Anterior cingulate cortex (tissue), 58 donors: ENCODE measurements at places on chromosomes 12 and 14.

GRCh38 chr12:132275110-132275531 lies 54.3 kb downstream of the GALNT9 start:
- DNase-seq, result no peak

DNA sequence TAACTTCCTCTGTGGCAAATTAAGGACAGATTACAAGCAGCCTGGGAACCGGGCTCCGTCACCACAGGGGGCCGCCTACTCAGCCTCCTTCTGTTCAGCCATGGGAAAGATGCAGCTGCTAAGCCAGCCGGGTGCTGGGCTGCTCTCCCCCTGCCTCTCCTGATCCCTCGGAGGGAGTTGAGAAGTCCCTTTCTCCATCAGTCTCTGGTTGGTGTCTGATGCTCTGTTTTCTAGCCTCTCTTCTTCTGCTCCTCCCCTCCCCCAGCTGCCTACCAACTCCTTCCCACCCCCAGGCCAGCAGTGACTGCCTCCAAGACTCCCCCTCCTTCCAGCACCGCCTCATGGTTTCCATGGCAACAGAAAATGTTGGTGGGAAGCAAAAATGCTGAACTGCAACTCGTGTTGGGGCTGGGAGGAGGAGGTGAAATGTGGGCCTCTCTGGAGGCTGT lies 486.7 kb downstream of the APAF1 start:
- DNase-seq, result peak; percentile 52

- peak; percentile 36 for DNase-seq
Observed at GRCh38 chr12:26940516-26941214, 2.4 kb downstream of the FGFR1OP2 start.

- no peak for DNase-seq
Observed at GRCh38 chr14:37343307-37344094, 145.8 kb downstream of the MIPOL1 start.

DNA sequence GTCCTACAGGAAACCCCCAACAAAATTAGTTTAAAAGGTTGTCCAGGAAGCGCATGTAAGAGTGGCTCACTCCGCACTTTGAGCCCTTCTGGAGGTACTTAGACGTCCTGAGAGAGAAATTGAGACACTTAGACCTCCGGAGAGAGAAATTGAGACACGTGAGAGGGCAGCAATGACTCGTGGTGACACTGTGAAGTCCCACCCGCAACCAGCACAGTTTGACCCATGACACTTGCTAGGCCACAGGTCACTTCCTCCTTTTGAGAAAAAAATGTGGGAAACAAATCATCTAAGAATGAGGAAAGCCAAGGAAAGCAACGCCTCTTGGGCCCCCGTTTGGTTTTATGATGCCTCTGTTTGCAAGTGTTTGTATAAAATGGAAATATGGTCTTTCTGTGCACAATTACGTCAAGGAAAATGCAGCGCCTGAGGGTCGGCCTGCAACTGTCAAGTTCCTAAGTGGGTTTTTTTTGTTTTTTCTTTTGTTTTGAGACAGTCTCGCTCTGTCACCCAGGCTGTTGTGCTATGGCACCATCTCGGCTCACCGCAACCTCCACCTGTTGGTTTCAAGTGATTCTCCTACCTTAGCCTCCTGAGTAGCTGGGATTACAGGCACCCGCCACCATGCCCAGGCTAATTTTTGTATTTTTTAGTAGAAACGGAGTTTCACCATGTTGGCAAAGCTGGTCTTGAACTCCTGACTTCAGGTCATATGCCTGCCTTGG lies 13.6 kb upstream of the CDCA4 start:
- no peak for DNase-seq

- DNase-seq, result no peak
Observed at GRCh38 chr12:79421236-79421740, 269.5 kb downstream of the PAWR start.

DNA sequence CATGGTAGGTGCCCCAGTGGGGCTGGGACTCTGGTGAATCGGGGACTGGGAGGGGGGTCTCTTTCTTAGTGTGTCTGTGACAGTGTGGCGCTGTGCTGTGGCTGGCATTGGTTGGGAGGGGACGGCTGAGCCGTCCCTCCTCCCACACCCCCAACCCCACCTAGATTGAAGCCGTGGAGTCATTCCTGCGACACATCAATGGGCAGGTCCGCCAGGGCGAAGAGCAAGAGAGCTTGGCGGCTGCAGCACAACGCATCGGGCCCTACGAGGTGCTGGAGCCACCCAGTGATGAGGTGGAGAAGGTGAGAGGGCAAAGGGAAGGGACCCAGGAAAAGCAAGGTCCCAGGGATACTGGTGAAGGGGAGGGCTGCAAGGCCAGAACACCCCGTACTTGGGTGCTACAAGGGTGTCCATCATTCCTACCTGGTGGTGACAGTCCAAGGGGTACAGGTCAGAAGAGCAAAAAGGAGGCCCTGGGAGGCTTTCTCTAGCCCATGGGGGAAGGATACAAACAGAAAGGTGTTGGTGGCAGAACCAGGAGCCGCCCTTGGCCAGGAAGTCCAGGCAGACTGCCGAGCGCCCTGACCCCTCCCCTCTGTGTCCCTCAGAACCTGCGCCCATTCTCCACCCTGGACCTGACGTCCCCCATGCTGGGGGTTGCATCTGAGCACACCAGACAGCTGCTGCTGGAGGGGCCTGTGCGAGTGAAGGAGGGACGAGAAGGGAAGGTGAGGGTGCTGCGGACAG lies 7.4 kb downstream of the PLEKHG6 start:
- no peak for DNase-seq

DNA sequence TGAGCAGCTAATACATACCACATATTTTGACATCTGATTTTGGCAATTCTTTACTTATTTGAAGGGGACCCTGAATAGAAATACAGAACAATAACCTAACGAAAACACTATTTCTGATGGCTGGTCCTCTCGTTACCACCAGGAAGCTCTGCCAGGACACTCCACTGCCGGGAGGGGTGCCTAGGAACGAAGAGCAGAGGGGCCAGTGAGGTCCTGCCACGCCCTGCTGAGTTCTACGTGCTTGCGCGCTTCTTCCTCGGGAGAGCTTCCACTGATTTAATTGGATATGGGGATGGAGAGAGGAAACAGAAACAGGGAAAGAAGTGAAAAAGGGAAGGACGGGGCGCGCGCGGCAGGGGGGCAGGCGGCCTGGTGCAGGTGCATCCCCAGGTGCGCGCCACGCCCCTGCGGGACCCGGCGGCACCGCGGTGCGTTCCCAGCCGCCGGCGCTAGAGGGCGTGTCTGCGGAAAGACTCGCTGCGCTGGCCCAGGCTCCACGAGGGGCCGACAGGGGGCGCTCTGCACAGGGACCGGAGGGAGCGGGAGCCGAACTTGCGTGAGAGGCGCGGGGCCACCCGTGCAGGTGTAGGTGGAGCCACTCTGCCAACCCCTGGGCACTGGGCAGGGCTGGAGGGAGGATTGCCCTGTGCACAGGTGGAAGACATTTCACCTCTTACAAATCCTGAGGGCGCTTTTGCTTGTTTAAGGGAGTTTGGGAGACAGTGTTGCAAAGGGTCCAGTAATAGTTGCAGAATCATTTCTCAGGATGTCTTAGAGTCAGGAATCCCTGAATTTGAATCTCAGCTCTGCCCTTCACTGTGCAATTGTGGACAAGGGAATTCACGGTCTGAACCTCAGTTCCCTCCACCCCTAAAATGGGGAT lies 986.3 kb upstream of the TMEM132C start:
- DNase-seq, result no peak

DNA sequence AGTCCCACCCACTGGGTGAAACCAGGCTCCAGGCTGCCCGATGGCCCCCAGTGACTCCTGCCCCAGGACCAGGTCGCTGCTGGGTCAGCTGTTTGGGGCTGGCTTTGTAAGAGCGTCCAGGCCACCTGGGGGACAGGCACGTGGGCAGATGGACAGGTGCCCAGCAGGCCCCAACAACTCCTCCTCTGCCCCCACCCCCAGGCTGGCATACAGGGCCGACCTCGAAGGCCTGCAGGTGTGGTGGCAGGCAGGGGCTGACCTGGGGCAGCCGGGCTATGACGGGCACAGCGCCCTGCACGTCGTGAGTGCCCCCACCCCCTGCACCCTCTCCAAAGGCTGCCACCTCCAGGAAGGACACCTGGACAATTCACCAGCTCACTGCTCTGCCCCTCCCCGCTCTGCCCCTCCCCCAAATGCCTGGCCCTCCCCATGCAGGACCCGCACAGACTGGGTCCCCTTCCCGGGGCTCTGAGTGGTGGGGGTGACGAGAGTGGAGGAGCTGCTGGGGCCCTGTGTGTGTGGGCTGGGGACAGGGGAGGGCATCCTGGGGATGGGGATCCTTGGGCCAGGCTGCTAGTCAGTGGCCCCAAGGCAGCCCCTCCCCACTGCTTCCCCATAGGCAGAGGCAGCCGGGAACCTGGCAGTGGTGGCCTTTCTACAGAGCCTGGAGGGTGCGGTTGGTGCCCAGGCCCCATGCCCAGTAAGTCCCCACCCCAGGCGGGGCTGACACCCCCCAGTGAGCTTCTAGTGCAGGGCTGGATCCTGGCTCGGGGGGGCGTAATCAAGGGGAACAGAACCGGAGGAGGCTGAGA lies 26.0 kb downstream of the ASPG start:
- DNase-seq, result no peak

DNA sequence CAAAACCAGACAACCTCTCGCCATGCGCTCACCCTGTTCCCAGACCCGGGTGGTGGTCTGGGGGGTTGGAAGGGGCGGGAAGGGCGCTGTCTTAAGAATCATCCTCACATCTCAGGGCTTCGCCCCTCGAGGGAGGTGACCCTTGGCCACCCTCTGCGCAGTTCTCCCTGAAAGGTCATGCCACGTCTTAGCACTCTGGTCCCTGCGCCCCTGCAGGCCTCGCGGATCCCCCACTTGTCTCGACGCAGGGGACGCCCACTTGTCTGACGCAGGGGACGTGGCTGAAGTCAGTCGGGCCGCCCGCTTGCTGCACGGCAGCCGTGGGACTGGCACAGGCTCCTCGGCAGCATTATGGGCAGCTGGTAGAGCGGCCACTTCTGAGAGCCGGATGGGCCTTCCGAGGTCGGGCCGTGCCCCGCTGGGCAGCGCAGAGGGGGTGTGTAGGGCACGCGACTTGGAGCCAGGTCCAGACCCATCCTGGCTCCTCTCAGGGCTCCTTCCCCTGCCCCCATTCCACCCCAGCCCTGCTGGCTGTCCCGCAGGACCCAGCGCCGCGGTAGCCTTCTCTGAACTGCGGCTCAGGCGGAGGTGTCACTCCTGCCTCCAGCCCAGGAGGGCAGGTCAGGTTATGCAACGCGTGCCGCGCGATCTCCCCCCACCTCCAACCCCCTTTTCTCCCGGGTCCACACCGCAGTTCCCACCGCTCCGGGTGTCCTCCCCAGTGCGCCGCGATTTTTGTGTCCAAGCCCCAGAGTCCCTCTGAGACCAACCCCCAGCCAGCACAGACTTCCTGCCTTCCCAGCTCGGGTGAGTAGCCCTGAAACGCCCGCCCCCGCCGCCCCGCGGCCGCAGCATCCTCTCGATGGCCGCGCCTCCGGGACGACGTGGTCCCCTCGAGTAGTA lies 40.9 kb upstream of the CAPRIN2 start:
- no peak for DNase-seq

GRCh38 chr14:66115740-66116502 lies 370.2 kb upstream of the CCDC196 start:
- no peak for DNase-seq

DNA sequence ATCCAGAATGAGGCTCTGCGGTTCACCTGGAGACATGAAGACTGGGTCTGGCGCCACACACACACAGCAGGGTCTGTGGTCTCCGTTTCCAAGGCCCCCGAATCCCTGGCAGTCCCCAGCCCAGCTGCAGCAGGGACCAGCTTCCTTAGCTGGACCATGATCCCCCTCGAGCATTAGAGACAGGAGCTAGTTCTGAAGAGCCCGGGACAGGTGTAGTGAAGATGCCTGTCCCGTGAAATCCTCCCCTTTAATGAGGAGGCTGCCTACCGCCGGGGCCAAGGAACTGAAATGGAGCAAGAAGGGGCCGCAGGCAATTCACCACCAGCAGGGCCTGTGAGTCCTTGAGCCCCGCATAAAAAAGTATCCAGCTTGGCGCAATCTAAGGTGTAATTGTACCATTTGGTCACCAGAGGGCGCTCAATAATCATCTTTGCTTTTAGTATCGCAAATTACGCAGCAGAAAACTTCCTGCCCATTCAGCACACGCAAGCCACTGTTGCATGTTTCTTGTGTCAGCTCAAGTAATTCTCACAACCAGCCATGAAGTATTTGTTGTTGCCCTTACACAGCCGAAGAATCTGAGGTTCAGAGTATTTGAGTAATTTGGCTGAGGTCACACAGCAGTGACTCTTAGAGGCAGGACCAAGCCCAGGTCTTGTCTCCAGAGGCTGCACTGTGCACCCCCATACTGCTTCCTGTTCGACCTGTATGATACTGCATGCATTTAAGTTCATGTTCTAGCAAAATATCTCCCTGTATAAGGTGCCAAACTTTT lies 54.3 kb upstream of the PPP2R5C start:
- DNase-seq, result peak; percentile 20

GRCh38 chr14:95040708-95041476 lies 116.4 kb downstream of the DICER1 start:
- no peak for DNase-seq

DNA sequence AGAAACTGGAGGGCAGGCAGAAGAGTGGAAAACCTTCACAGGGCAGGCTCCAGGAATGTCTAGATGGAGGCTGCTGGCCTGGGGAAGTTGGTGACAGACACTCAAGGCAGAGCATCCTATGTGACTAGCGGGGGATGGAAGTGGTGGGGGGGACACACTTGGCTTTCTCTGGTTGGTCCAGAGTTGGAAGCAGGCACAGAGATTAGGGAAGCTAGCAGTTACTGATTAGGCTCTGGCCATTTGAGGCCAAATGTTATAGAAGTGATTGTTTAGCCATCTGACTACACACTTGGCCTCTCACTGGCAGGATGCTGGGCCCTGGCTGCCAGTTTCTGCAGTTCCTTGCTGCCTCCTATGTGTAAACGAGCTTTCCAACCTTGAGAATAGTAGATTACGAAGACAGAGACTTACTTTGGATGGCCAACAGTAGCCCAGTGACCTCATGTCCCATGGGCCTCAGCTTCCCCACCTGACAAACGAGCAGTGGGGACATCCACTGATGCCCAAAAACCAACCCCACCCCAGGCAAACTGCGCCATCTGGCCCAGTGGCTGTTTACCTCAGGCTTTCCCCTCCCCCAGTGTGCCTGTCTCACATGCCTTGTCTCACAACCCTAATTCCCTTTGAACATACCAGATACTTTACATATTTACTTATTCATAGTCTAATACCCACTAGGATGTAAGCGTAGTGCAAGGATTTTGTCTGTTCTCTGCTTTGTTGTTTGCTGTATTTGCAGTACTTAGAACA lies 102.7 kb downstream of the PAPLN start:
- no peak for DNase-seq

DNA sequence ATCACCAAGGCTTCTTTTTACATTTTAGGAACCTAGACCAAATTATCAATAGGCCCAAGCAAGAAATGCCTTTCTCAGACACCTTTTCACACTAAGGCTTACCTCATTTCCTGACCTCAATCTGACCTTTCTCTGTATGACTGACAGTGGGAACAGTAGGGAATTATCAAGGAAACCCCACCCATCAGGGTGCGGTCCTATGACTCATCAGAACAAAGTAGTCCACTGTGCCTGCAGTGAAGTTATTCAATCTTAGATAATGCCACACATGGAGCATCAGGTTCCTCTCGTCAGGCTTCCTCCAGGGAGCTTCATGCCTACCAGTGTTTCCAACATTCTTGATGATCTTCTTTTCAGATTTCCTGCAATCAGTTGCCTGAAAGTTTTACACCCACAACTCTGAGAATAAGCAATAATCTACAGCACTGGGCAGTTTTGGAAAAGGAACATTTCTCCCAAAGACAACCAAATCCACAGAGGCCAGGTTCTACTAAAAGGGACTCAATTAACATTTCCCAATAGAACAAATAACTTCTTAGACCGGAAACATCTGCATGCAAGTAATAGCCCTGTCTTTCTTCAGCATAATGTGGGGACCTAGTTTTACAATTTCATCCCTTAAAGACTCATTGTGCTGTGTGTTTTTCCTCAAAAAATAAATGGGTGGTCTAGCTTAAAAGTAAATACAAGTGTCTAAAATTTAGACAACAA lies 35.9 kb upstream of the TMTC2 start:
- DNase-seq, result no peak
